ENCODE measurements at places on chromosomes 1 and 21.

DNA sequence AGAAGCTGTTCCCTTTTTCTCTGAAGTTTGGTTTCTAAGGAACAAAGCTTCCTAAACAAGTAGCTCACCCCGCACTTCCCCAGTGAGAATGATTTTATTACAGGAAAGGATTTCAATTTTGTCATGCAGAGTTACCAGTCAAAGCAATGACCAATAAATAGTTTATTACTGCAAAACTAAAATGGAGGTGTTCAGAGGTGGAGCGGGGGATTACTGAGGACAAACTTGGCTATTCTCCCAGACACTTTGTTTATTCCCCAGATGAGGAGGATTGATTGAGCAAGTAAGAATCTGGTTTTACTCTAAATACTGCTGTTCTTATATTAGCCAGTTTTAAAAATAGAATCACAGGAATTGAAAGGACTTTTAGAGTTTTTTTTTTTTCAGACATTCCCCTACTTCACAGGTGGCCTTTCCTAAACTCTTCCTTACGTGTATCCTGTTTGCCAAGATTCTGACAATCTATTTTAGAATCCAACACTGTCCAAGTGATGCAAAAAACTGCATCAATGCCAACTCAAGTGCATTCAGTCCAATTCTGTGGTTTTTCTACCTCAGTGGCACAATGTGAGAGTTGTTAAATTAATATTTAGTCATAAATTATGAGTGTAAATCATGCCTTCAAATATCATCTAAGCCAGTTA, 136.1 kb downstream of the TNFSF18 start:
- no peak for DNase-seq

DNA sequence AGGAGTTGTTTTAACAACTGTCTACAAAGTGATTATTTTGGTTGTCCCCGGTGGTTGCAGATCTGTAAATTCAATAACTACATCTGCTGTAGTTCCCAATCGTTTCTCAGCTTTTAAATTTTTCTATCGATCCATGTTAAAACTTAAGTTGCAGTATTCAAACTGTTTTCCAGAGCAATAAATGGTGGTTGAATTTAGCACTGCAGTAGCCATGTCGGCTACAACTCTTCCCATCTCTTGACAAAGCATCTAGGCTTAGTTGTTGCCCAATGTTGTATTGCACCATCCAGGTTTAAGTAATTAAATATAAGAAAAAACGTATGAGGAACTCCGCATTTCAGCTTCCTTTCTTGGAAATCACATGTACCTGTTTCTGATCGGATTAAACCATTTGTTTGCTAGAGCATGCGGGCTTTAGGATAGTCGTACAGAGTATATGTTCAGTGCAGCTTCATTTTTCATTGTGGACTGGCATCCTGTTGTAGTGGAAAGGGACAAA, 996 bp downstream of the CNIH4 start:
- DNase-seq: no peak

DNA sequence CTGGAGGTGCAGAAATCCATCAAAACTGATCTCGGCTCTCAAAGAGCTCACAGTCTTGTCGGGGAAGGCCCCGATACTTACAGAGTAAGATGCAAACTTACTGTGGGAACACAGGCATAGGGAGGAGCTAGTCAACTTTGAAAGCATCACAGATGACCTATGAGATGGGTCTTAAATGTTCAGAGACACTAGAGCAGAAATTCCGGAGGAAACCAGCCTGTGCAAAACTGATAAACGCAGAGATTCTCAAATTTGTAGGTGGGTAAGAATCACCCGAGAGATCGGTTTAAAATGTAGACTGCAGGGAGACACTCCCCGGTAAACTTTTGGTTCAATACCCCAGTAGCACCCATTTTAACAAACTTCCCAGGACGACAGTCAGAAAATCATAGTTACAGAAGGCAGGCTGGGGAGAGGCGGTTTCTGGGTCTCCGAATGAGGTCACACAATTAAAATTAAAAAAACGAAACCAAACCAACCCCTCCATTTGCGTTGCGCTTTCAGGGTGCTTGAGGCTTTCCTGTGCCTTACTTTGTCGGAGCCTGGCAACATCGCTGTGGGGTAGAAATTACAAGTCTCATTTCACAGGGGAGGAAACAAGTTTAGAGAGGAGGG, 755 bp upstream of the THRAP3 start:
- DNase-seq: no peak

- DNase-seq: no peak
Observed at GRCh38 chr1:6762060-6762459, 23.2 kb upstream of the CAMTA1 start.
